ENCODE measurements at places on chromosomes 5 and 9.

GRCh38 chr9:107751567-107752210, 262.1 kb upstream of the KLF4 start:
- no peak for DNase-seq

DNA sequence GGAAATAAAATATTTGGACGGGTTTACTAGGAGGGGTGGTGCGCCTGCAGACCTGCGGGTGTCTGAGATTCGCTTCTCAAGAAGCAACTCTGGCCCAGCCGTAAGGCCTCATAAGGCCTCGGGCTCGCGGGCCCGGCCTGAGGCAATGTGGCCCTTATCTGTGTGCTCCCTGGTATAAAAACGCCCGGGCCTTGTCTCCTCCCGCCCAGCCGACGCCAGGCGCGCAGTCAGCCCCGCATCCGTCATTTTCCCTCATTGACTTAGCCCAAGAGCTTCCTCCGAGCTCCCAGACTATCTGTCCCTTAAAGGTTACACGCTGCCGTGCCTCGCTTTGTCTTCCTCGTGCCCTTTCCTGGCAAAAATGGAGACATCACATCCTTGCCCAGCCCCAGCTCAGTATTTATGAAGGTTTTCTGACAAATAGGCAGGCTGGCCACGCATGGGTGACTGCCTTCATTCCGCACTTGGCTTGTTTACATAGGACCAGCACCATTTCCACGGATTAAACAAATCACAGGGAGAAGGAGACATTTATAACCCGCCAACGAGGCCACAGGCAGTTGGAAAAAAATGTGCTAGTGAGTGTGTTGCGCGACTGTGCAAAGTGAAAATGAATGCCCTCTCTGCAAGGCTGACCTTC, 74.5 kb upstream of the TBCA start:
- DNase-seq, result no peak

- DNase-seq, result no peak
These were observed 212.2 kb downstream of the C9orf50 start for GRCh38 chr9:129408535-129409215.

DNA sequence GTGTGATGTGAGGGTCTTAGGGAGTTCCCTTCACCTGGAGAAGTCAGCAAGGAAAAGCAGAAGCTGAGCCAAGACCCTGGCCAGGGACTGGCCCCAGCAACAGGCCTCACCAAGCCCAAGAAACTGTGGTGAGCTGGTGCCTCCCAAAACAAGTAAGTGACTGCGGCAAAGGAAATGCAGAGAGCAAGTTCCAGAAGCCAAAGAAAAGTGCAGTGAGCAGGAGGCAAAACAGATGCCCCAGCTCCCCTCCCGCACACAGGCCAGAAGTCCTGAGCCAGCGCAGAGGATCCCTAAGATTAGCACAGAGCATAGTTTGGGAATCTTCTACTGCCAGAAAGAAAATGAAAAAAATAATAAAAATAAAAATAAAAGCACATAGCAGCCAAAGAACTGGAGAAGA, 13.2 kb downstream of the MED27 start:
- DNase-seq, result no peak

DNA sequence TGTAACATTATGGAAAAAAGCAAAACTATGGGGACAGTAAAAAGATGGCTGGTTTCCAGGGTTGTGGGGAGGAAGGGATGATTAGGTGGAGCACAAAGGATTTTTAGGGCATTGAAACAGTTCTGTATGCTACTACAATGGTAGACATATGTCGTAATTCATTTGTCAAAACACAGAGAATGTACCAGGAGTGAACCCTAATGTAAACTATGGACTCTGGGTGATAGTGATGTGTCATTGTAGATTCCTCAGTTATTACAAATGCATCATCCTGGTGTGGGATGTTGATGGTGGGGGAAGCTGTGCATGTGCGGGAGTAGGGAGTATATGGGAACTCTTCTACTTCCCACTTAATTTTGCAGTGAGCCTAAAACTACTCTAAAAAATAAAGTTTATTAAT, 135.0 kb upstream of the GABRP start:
- DNase-seq, result no peak

DNA sequence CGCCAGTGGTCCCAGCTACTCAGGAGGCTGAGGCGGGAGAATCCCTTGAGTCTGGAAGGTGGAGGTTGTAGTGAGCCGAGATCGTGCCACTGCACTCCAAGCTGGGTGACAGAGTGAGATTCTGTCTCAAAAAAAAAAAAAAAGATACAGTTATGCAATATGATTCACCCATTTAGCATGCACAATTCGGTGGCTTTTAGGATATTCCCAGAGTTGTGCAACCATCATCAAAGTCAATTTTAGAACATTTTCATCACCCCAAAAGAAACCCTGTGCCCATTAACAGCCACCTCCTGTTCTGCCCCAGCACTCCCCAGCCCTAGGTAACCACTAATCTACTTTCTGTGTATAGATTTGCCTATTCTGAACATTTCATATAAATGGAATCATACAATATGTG, 4.3 kb upstream of the DHFR start:
- no peak for DNase-seq

DNA sequence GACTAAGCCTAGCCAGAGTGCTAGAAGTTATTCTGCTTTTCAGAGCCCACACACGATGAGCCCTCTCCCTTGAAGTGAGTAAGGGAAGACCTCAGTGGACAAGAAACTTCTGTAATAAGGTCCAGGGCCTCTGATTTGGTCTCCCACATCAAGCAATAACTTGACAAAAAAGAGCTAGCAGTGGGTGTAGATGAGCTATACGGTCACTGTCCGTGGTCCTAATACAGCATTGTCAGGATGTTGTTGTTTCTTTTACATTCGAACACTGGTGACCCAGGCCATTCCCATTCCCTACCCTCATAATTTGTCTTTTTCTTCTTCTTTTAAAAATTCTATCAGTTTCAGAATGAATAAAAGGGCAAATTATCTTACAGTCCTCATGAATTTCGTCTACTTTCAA, 5.2 kb downstream of the PCSK1 start:
- no peak for DNase-seq

GRCh38 chr5:79200573-79201183, 35.3 kb upstream of the JMY start:
- no peak for DNase-seq

DNA sequence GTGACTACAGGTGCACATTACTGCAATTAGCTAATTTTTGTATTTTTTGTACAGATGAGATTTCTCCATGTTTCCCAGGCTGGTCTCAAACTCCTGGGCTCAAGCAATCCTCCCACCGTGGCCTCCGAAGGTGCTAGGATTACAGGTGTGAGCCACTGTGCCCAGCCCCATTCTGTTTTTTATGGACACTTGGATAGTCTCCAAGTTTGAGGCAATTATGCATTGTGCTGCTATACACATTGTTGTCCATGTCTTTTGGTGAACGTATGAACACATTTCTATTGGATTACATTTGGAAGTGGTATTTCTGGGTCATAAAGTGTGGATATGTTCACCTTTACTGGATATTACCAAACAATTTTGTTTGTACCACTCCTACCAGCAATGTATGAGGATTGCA, 22.4 kb upstream of the PLPP1 start:
- no peak for DNase-seq

DNA sequence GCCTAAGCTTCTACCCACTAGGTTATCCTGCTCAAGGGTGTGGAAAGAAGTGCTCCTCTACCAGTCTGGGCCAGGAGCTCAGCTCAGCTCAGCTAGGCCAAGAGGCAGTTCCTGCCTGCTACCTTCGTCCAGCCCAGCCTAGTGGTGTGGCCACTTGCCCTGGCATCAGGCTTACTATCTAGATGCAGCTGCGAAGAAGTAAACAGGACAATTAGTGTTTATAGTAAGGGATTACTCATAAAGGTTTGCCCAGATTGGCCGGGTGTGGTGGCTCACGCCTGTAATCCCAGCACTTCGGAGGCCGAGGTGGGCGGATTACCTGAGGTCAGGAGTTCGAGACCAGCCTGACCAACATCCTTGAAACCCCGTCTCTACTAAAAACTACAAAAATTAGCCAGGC, 12.8 kb upstream of the SPATA24 start:
- DNase-seq, result no peak

GRCh38 chr5:174097486-174098185, 52.1 kb downstream of the NSG2 start:
- DNase-seq, result no peak

All from stimulated activated CD8-positive, alpha-beta memory T cell treated with anti-CD3 and anti-CD28 coated beads, Interleukin-7, amount 100 ng/mL, for 48 hours (primary cell).